ENCODE measurements at places on chromosomes 6 and 20.

DNA sequence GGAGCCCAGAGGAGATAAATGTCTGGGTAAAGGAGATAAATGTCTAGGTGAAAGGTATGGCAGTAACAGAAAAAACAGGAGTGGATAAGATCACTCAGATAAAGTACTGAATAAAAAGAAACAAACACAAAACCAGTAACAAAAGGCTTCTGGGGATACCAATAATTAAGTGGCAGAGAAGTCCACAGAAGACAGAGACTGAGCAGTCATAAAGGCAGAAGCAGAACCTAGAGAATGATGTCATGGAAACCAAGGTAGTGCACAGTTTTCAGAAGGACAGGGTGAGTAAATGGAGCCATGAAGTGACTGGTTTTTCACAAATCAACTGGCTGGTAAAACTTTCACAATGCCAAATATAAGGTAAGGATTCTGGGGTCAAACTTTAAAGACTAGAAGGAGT lies 80.9 kb upstream of the PLN start:
- no peak for DNase-seq

- DNase-seq: no peak
These were observed 1.5 kb downstream of the FAM50B start for GRCh38 chr6:3850451-3851203.

- peak; percentile 55 for DNase-seq
These were observed at the start of gene RRP36 for GRCh38 chr6:43021270-43022047. Gene RRP36, plus strand, starts transcription at chr6:43021623. Its CDS starts 32 bp downstream, at chr6:43021655.

- DNase-seq: no peak
These were observed 25.5 kb upstream of the ADTRP start for GRCh38 chr6:11804135-11804534.

- no peak for DNase-seq
These were observed 71.9 kb upstream of the PLCB4 start for GRCh38 chr20:8996817-8997512.

DNA sequence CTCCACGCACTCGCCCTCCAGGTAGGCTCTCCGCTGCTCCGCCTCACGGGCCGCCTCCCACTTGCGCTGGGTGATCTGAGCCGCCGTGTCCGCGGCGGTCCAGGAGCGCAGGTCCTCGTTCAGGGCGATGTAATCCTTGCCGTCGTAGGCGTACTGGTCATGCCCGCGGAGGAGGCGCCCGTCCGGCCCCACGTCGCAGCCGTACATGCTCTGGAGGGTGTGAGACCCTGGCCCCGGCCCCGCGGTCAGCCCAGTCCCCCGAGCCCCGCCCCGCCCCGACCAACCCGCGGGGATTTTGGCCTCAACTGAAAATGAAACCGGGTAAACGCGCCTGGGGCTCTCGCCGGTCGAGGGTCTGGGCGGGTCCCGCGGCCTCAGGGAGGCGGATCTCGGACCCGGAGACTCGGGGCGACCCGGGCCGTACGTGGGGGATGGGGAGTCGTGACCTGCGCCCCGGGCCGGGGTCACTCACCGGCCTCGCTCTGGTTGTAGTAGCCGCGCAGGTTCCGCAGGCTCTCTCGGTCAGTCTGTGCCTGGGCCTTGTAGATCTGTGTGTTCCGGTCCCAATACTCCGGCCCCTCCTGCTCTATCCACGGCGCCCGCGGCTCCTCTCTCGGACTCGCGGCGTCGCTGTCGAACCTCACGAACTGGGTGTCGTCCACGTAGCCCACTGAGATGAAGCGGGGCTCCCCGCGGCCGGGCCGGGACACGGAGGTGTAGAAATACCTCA lies 598 bp downstream of the HLA-B start:
- peak; percentile 45 for DNase-seq

All from stimulated activated naive CD8-positive, alpha-beta T cell treated with anti-CD3 and anti-CD28 coated beads, Interleukin-15, amount 100 ng/mL, for 72 hours (primary cell).